ENCODE measurements at places on chromosomes 5 and 9.

DNA sequence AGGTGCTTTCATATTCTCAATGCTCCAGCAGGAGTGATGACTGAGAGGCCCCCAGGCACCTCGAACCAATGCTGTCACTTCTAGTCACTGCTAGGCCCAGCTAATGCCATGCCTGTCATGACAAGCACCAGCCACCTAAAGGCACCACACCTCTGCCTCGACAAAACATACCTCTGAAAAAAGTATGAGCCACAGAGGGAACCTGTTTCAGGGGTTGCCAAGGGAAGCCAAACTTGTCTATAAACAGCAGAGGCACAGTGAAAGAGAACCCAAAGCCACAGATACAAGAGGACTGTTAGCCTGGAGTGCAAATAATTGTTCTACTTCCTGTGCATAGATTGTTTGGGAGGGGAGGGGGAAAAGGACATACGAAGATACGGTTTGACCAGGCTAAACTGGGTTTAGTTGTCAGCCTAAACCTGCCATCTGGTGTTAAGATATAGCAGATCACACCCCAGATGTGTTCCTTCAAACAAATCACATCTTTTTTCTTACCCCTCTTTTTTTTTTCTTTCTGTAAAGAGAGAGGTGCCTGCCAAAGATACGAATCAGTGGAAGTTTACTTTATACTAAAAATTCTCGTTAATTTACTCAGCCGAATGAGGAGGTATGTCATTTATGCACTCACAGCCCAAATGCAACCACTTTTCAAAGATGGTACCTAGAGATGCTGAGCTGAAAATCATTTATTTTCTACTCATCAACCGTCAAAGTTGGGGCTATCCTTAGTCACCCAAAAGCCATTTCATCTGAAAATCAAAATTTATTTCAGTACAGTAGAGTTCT is 45.7 kb downstream of the BNC2 start:
- no peak for DNase-seq

GRCh38 chr5:2607598-2607997 is 143.9 kb downstream of the IRX2 start:
- no peak for DNase-seq

GRCh38 chr9:1051210-1051583 is 1.0 kb downstream of the DMRT2 start:
- no peak for DNase-seq

- DNase-seq = no peak
Measured at GRCh38 chr5:35664584-35664983, 46.9 kb downstream of the SPEF2 start.

GRCh38 chr5:89241186-89241585 is 358.2 kb upstream of the MEF2C start:
- no peak for DNase-seq

DNA sequence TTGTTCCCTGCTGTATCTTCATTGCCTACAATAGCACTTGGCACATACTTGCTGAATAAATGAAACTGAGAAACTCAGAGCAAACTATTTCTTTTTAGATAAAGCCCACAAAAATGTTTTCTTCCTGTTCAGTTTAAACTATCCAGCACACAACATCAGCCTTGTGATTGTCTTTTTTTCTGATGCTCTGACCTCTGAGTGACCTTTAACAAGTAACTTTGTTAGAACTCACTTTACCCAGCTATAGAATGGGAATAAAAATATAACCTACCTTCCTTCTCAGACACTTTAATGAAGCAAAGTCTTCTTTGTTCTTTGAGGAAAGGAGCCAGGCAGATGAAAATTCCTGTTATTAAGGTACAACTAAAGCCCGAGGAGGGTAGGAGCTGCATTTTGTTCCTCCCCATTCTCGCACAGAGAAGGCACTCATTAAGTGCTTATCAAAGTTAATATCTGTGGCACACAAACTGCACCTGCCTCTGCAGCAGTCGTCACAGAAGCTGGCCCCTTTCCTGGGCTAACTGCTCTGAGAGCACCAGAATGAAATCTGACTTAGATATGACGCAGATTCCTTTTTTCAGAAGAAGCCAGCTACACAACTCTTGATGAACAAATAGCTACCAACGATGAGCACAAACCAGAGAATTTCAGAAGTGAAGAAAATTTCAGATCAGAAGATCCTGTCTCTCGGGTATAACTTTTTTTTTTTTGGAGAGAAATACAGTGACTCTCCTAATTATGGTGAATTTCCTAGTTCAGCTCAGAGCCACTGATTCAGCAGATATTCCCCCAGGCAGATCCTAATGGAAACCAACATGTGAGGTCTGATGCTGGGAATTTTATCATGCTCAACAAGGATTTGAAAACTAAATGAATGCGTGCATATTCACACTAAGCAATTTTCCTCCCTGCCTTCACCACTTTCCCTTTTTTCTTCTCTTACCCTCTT is 31.0 kb upstream of the NR3C1 start:
- no peak for DNase-seq

GRCh38 chr5:51468196-51468595 is 84.9 kb downstream of the ISL1 start:
- DNase-seq = no peak

DNA sequence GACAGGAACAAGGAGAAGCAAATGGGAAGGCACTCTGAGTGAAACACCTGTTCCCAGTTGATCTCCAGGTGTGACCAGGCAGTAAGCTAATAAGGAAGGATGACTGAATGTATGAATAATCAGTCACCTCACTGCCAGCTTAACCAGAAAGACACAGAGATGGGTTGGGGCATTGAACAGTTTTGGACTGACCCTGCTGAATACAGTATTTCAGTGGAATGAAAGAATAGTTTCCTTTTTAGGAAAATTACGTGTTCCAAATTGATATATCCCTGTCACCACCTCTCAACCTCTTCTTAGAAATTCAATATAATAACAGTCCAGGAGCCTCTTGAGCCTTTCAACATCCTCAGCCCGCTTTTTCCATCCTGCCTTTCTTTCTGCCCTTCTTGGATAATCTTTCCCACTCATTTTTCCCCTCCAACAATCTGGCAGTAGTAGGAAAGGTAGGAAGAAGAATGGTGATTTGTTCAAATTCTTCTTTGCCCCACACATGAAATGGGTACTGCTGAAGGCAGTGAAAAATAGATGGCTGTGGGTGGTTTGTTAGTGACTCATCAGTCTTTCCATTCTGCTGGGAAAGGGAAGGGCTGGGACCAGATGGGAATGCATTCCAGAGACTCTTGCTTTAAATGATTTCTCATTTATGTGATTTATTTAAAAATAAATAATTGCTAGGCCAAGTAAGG is 117.9 kb downstream of the ZSWIM6 start:
- DNase-seq = no peak

All from thoracic aorta (tissue), 2 donors.